ENCODE measurements at places on chromosomes 3 and 15.

DNA sequence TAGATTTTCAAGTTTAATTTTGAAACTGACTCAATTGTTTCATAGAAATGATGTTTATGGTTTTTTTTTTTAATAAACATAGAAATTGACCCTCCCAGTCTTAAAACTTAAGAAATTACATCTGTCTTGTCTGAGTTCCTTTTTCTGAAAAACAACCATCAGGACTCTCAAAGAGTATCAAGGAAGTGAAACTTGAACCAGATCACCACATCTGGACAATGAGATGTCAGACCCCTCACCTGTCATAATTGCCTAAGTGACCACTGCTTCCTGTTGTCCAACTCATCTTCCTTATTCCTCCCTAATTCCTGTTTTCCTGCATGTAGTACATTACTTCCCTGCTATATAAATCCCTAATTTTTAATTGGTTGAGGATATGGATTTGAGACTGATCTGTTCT, 441.5 kb upstream of the ARHGEF26 start:
- no peak for DNase-seq

- no peak for DNase-seq
Measured at GRCh38 chr3:24201301-24201700, 256.2 kb downstream of the NR1D2 start.

GRCh38 chr3:49057268-49057667, 28.1 kb upstream of the IMPDH2 start:
- no peak for DNase-seq

DNA sequence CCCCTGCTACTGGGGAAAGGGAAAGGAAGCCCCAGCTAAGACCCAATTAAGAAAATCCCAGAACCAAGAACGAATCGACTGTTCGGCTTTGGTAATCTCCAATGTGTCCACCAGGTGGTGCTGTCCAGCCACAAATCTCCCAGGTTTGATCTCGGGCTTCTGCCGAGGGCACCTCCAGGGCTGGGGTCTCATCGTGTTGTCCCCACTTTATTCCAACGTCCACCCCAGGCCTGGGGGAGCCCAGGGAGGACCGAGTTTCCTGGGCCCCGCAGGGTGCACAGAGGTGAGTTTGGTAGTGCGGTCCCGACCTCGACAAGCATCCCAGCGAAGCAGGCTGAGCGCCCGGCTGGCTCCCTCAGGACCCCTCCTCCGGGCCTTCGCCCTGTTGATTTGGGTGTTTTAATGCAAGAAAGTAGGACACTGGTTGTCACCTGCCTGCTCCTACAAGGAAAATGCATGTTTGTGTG, 185.1 kb downstream of the GOLGA6L6 start:
- peak; percentile 86 for DNase-seq

DNA sequence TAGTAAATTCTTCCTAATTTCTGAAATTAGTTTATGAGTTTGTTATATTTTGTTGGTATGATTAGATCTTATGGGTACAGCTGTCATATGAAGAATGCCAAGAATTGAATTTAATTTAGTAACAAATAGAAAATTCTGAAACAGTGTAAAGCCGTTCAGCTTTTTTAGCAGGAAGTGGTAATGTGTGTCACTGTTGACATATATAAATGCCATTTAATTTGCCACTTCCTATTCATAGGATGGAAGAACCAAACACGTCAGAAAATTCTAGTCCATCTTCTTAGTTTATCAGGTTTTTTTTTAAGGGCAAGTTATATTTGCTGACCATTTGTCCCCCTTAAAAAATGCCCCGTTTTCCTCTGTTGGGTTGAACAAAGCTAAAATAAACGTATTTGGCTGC, 43.0 kb downstream of the RAB8B start:
- DNase-seq, result no peak

DNA sequence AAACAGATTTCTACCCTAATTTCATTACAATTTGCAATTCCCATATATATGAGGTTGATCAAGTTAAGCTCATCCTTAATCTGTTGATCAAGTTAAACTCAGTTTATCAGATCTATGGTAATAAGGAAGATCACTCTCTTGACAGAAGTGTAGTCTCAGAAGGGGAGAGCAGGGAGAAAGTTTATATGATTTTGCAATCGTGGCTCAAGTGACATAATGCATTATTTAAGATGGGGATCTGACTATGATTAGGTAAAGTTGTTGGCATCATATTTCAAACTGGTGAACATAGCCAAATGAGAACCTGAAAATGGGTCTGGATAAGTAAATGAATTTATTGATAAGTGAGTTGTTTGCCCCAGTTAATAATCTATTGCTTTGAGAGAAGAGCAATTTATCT, 995.3 kb downstream of the OTOL1 start:
- DNase-seq, result no peak

Data from urothelium cell line (cell line).